ENCODE measurements at places on chromosomes 7 and 10. TPM values are rescaled to one million over a fixed set of nuclear protein-coding genes. Genes with fewer than 3 reads are reported as not detected.

The TPK1 gene
- 3.6 TPM for total RNA-seq

The CALML5 gene
- total RNA-seq: not detected

The CTAGE4 gene
- 0.05 TPM for total RNA-seq

The CRYGN gene
- not detected for total RNA-seq

The STEAP1 gene
- total RNA-seq: 17.0 TPM
